ENCODE measurements at places on chromosomes 6 and 20. TPM values are rescaled to one million over a fixed set of nuclear protein-coding genes. Genes with fewer than 3 reads are reported as not detected.

DNA sequence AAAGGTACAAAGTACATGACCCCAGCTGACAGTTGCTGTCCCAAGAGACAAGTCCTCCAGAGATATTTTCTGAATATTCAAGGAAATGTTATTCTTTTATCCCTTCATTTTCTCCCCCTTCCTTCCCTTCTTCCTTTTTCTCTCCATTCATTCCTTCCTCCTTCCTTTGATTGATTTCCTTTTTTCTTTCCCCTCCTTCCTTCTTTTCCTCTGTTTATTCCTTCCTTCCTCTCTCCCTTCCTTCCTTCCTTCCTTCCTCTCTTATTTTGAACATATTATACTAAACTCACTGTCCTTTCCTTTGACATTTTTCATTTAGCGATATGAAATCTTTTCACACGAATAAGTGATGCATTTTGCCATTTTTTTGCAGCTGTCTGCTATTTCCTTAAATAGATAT lies 73.2 kb upstream of the HDDC2 start:
- no peaks in the 10 kb centered on the region for H3K4me1 ChIP-seq
- H3K36me3 ChIP-seq, result no peaks in the 10 kb centered on the region
- no peaks in the 10 kb centered on the region for H3K27me3 ChIP-seq
- H3K27ac ChIP-seq, result no peak overlapping the region

- no peaks in the 10 kb centered on the region for H3K36me3 ChIP-seq
- H3K27me3 ChIP-seq, result no peaks in the 10 kb centered on the region
- no peak overlapping the region for H3K4me3 ChIP-seq
These were observed 1097.8 kb downstream of the KIF16B start for GRCh38 chr20:15475483-15475882.

DNA sequence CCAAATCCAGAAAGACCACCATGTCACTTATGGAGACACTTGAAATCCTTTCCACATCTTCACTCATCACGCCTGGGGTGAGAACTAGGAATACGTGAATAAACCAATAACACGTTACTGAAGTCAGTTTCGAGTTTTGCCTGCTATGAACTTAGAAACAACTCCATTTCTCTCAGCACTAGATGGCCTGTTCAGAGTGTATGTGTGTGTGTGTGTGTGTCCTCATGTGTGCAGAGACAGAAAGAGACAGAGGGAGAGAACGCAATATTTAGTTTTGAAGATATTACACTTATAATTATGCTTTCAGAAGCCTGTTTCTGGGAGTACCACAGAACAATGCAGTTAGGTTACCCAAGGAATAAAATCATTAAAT lies 81.2 kb upstream of the CCN6 start:
- no peaks in the 10 kb centered on the region for H3K27me3 ChIP-seq
- no peak for DNase-seq
- no peaks in the 10 kb centered on the region for H3K4me1 ChIP-seq
- H3K27ac ChIP-seq, result peak overlapping the region; percentile 47
- H3K36me3 ChIP-seq, result no peaks in the 10 kb centered on the region

The RPL10A gene
- 733 TPM for polyA plus RNA-seq

DNA sequence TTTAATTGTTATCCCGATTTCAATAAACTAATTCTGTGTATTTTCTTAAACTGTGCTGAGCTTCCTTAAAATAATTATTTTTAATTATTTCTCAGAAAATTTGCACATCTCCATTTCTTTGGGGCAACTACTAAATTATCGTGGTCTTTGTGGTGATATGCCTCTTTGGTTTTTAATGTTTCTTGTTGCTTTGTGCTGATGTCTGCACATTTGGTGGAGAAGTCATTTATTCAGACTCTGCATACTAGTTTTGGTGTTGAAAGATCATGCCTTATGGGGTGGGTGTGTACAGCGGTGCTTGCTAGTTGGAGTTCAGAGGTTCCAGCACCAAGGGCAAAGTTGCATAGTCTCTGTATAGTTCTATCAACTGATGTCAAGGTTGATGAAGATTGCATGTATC lies 253.2 kb downstream of the MEI4 start:
- no peaks in the 10 kb centered on the region for H3K36me3 ChIP-seq
- H3K4me3 ChIP-seq, result no peak overlapping the region
- no peak overlapping the region for H3K27ac ChIP-seq
- H3K27me3 ChIP-seq, result no peaks in the 10 kb centered on the region
- no peaks in the 10 kb centered on the region for H3K4me1 ChIP-seq

GRCh38 chr6:11798096-11798495 lies 19.5 kb upstream of the ADTRP start:
- H3K4me1 ChIP-seq, result peaks cover 16% of the 10 kb centered on the region
- no peak overlapping the region for H3K4me3 ChIP-seq
- no peaks in the 10 kb centered on the region for H3K36me3 ChIP-seq
- H3K27me3 ChIP-seq, result no peaks in the 10 kb centered on the region
- no peak for DNase-seq

The PARD6B gene
- 1.1 TPM for polyA plus RNA-seq

- DNase-seq, result no peak
- H3K36me3 ChIP-seq, result no peaks in the 10 kb centered on the region
- H3K4me3 ChIP-seq, result no peak overlapping the region
- H3K27ac ChIP-seq, result no peak overlapping the region
- H3K4me1 ChIP-seq, result no peaks in the 10 kb centered on the region
- H3K27me3 ChIP-seq, result no peaks in the 10 kb centered on the region
These were observed 731.9 kb upstream of the FLRT3 start for GRCh38 chr20:15069355-15069754.

The OGFRL1 gene
- polyA plus RNA-seq, result 5.3 TPM

The FILIP1 gene
- 1.9 TPM for polyA plus RNA-seq

GRCh38 chr6:90008189-90008907 lies 114.1 kb downstream of the GJA10 start:
- no peak overlapping the region for H3K4me3 ChIP-seq
- no peaks in the 10 kb centered on the region for H3K4me1 ChIP-seq
- DNase-seq, result no peak
- no peak overlapping the region for H3K27ac ChIP-seq
- H3K27me3 ChIP-seq, result no peaks in the 10 kb centered on the region
- no peaks in the 10 kb centered on the region for H3K36me3 ChIP-seq

- H3K4me1 ChIP-seq, result no peaks in the 10 kb centered on the region
- no peak overlapping the region for H3K4me3 ChIP-seq
- no peaks in the 10 kb centered on the region for H3K36me3 ChIP-seq
- DNase-seq, result no peak
- H3K27me3 ChIP-seq, result no peaks in the 10 kb centered on the region
- no peak overlapping the region for H3K27ac ChIP-seq
These were observed 34.9 kb upstream of the HEY2 start for GRCh38 chr6:125714441-125715090.

DNA sequence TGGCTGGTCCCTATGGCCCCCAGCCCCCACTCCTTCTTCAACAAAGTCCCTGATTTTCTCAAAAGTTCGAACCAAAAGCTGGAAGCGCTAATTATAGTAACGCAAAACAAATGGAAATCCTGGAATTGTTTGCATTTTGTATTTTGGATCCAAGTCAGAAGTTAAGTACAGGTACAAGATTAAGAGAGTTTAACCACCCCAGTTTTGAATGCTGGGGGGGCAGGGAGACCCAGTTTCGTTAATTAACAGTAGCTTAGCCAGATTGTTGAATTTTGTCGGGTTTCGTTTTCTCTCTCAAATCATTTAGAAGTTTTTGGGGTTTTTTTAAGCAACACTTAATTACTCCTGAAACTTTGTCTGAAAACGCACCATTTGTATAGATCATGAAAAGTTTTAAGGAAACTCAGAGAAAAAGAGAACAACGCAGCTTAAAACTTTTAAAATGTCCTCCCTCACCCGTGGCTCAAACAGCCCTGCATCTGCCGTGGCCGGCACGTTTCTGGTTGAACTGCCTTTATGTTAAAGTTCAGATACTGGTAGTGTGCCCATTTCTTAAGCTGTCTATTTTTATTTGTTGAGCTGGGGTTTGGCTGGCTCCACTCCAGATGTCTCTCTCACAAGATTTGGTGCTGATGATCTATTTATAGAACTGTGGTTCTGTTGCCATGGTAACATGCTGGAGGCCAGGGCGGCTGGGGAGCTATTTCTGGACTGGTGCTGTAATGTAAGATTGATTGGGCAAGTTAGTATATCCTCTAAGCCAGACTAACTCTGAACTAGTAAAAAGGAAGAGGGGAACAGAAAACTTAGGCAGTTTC lies 55.0 kb downstream of the GNAS start:
- peak; percentile 95 for DNase-seq
- no peak overlapping the region for H3K27ac ChIP-seq
- no peaks in the 10 kb centered on the region for H3K36me3 ChIP-seq
- H3K4me1 ChIP-seq, result peaks cover 46% of the 10 kb centered on the region

DNA sequence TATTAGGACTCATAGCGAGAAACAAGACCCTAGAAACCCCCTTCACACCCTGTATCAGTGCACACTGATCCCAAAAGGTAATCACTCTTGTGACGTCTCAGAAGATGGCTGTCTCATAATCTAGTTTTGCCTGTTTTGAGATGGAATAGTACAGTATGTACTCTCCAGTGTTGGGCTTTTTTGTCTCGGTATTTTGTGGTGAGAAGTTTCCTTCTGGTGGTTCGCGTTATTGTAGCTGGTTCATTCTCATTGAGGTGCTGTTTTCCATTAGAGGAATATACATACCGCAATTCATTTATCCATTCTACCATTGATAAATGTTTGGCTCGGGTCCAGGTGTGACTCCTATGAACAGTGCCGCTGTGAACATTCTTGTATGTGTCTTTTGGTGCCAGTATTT lies 27.9 kb upstream of the MAP3K4 start:
- no peak for DNase-seq
- H3K27me3 ChIP-seq, result no peaks in the 10 kb centered on the region
- no peak overlapping the region for H3K27ac ChIP-seq

DNA sequence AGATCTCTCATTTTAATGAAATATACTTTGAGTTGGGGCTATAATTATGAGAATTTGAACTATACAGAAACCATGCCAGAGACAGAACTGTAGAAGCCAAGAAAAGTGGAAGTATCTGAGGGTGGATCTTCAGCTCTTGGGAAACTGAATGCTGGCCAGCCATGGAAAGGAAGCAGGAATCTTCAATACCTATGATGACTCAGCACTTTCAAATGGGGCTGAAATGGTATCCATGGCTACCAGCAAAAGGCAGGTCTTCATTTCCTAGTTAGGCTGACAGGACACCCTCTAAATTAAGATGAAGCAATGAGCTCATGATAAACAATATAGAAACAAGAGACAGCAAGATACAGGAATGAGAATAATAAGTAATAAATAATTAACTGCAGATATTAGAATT lies 171.3 kb downstream of the COL21A1 start:
- H3K27ac ChIP-seq, result no peak overlapping the region
- no peak for DNase-seq
- no peak overlapping the region for H3K4me3 ChIP-seq

- H3K4me3 ChIP-seq, result no peak overlapping the region
- DNase-seq, result no peak
- H3K4me1 ChIP-seq, result no peaks in the 10 kb centered on the region
- H3K27ac ChIP-seq, result no peak overlapping the region
- H3K27me3 ChIP-seq, result no peaks in the 10 kb centered on the region
These were observed 512.7 kb downstream of the DHX35 start for GRCh38 chr20:39474879-39475278.

The BPIFB1 gene
- polyA plus RNA-seq, result not detected

The KHDC1L gene
- not detected for polyA plus RNA-seq

DNA sequence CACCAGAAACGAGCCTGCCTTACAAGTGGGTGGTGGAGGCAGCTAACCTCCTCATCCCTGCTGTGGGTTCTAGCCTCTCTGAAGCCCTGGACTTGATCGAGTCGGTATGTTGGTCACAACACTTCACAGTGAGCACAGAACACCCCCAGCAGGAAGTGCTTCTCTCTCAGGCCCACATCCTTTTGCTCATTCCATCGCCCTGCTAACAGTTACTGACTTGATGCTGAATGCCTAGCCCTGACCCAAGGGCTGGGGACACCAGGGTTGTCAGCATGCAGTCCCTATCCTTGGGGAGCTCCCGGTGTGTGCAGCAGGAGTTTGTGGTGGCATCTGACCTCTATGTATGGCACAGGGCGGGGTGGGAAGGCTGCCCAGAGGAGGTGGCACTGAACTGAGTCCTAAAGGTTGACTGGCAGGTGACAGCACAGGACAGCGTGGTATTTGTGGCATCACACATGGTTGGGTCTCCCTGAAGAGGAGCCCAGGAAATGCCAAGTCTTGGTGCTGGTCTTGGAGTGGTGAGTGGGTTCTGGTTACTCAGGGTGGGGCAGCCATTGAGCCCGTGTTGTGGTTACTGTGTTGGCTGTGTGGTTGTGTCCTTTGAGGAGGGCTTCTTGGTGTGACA lies 26.7 kb downstream of the GTSF1L start:
- H3K27ac ChIP-seq, result no peak overlapping the region
- H3K4me1 ChIP-seq, result no peaks in the 10 kb centered on the region
- DNase-seq, result no peak
- H3K27me3 ChIP-seq, result no peaks in the 10 kb centered on the region

- no peaks in the 10 kb centered on the region for H3K36me3 ChIP-seq
- H3K4me3 ChIP-seq, result no peak overlapping the region
- no peak for DNase-seq
- peaks cover 11% of the 10 kb centered on the region for H3K4me1 ChIP-seq
- H3K27me3 ChIP-seq, result no peaks in the 10 kb centered on the region
These were observed 243.2 kb downstream of the ARID1B start for GRCh38 chr6:157020398-157020797.

GRCh38 chr6:15621203-15622044 lies 41.4 kb downstream of the DTNBP1 start:
- H3K27me3 ChIP-seq, result no peaks in the 10 kb centered on the region
- H3K36me3 ChIP-seq, result no peaks in the 10 kb centered on the region
- DNase-seq, result peak; percentile 26

DNA sequence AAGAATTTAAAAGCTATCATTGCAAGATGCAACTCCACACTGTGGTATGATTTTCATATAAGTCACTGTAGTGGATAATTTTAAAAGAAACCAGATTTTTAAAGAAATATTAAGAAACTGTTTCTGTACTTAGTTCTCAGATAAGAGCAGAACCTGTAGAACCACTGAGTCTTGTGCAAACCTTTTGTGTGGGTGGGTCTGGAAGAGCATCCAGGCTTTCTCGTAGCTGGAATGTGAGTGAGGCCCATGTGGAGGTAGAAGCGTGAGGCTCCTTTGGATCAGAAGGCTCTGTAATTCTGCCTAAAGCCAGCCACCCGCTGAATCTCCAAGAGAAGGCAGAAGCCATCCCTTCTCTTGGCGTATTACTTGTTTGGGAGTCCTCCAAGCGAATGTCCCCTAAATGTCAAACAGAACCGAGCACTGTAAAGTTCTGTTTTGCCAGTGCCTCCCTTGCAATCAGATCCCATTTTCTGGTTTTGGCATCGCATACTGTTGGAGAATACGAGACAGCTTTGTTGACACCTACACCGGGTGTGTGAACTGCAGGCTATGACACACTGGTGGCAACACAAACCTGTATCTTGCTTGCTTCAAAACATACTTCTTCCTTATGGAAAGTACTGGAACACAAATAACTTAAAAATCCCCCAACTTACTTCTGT lies 188.7 kb downstream of the FOXC1 start:
- no peak overlapping the region for H3K27ac ChIP-seq
- H3K4me1 ChIP-seq, result no peaks in the 10 kb centered on the region
- no peak overlapping the region for H3K4me3 ChIP-seq
- H3K36me3 ChIP-seq, result no peaks in the 10 kb centered on the region
- DNase-seq, result no peak

DNA sequence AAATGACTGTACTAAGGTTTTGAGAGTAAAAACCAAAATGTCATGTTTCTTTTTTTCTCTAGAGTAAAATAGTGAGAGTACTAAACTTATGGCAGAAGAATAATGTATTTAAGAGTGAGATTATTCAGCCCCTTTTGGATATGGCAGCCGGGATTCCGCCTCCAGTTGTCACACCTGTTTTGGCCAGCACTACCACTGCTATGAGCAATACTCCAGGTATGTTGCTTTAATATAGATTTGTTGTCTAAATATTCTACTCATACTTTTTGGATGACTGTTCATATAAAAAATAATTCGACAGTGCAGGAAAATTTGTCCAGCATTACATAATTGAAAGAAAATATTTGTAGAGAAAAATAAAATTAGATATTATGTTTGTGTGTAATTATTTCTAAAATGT lies 59.5 kb downstream of the SCAF8 start:
- no peak for DNase-seq
- H3K27me3 ChIP-seq, result no peaks in the 10 kb centered on the region
- no peak overlapping the region for H3K4me3 ChIP-seq
- H3K27ac ChIP-seq, result no peak overlapping the region

The SAMD3 gene
- 3.9 TPM for polyA plus RNA-seq

Measured in adrenal gland (tissue), 19 donors.